ENCODE measurements at places on chromosomes 3 and 15.
A peak's percentile ranks its signal among the peaks of the same experiment; 100 is the strongest.

DNA sequence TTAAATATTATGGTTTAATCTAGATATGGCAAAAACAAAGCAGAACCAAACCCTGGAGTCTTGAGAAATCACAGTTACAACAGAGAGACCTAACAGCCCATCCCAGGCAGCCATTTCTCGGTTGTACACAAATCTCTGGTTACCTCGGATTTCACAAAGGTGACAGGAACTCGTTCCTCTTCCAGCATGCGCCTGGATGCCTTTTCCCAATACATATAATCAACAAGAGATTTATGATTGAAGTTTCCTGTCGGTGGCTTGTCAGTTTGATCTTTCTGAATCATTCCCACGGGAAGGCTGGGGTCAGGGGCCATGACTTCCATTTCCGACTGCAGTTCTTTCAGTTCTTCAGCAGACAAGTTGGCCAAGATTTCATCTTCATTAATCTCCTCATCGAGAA, 445 bp downstream of the LMOD3 start:
- DNase-seq = no peak

DNA sequence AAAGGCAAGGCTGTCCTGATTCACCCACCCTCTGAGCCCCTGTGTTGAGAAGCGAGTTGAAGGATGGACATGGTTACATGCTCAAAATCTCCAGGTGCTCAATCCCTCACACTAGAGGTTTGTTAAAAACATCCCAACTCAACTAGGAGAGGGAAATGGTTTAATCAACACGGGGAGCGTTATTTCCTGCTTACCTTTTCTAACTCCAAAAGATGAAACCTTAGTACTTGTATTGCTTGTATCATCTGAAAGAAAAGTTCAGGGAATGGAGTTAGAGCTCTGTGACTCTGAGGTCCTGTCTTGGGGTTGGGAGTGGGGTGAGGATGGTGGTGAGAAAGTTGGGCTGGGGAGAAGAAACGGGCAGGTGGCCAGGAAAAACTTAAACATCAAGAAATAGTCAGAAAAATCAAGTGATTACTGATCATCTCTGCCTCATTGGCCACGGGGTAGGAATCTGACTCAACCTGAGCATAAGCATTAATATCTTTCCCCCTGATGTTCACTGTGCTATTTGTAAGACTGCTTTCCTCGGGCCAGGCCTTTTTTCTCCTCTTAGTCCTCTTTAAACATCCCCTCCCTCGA, 5.9 kb downstream of the MEIS2 start:
- DNase-seq = no peak

- DNase-seq = peak; percentile 56
Measured at GRCh38 chr3:48750856-48751255, 33.8 kb upstream of the IP6K2 start.

GRCh38 chr15:68646156-68646555, 67.4 kb downstream of the CORO2B start:
- DNase-seq = peak; percentile 57

GRCh38 chr15:32936283-32936918, 218.6 kb downstream of the GREM1 start:
- peak; percentile 21 for DNase-seq

DNA sequence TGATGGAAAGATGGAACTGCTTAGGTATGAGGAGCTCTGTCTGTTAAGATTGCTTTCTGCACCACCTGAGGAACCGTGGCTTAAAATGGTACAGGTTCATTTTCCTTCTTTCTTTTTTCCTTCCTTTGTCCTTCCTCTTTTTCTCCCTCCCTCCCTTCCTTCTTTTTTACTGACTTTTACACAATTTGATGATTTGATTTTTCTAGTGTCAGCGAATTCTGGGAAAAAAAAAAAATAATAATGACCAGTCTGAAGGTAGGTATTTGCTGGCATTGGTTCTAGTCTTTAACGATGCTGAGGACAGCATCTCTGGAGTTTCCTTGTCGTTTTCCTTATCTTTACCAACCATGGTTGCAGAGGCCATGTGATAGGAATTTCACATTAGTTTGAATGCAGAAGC, 613.5 kb downstream of the EDEM1 start:
- DNase-seq = no peak

DNA sequence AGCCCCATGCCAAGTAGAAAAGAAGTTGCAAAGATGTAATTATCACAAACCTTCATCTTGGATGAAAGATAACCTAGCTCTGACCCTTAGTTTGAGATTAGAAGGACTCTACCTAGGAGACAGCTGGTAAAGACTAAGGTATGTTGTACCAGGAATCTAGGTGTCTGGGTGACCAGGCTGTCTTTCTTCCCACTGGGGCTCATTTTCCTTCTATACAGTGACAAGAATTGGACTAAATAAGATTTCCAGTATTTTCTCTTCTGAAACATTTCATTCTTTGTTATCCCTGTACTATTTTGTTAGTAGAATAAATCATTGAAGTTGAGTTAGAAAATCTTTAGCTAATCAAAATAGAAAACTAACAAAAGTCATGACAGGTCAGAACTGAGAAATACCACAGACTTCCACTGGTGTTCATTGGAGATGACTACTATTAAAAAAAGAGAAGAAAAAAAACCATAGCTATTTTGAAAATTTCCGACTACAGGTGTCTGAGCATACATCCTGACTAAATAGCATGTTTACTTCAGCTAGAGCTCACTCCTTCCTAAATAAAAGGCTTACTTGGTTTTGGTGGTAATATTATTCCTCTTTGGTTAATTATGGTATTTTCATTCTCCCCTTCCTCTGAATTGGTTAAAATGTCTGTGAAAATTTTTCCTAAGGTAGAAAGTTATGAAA, 10.1 kb downstream of the TGFBR2 start:
- DNase-seq = no peak

DNA sequence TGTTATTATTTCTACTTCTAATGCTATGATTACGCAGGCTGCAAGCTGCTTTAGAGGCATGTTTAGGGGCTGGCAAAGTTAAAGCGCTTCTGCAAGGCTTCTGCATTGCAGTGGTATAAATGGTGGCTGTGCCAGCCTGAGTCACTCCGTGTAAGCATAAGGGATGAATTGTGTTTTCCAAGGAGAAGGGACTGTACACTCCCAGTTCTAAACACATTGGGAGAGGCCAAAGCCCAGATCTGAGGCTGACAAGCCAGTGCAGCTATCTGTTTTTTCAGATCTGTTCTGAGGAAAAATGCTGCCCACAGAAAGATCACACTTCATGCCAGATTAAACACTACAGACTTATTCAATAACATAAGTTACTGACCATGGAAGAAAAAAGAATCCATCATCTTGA, 83.8 kb downstream of the PRICKLE2 start:
- no peak for DNase-seq

DNA sequence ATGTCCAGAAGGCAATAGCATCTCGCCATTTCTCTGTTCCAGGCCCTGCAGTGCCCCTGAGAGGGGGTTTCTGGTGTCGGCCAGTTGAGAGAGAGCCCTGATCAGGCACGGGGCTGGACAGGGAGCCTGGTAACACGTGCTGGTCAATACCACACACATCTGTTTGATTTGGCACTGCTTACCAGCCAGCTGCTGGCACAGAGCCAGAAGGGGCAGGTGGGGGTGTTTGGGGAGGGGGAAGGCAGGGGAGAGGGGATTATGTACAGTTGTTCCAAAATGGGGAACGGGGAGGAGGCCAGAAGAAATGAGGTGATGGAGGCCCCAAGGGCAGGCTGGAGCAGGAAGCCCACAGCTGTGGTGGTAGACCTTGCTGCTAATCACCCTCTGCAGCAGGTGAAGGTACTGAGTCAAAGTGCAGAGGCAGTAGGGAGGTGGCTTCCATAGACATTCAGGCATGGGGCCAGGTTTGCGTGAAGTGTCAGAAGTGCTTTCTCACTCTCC, 153.5 kb upstream of the LPP start:
- no peak for DNase-seq

DNA sequence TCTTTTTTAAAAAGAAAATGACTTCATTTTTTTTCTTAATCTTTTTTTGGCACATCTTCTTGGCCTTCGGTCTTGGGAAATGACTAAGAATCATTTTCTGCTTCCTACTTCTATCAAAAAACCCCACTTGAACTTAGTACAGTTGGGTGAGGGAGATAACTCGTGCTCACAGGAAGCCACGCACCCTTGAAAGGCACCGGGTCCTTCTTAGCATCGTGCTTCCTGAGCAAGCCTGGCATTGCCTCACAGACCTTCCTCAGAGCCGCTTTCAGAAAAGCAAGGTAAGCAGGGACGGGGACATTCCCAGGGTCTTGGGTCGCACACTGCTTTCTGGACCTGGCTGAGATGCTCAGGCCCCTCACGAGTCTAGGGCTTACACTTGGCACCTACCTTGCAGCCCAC, at the start of gene CCR4:
CCR4 (plus strand) TSS at position 235 of the 402 bp plus-strand sequence. CDS start 1,779 bp downstream, outside the sequence.
- DNase-seq = peak; percentile 80

- no peak for DNase-seq
Measured at GRCh38 chr15:90609242-90610180, 79.8 kb downstream of the CRTC3 start.

DNA sequence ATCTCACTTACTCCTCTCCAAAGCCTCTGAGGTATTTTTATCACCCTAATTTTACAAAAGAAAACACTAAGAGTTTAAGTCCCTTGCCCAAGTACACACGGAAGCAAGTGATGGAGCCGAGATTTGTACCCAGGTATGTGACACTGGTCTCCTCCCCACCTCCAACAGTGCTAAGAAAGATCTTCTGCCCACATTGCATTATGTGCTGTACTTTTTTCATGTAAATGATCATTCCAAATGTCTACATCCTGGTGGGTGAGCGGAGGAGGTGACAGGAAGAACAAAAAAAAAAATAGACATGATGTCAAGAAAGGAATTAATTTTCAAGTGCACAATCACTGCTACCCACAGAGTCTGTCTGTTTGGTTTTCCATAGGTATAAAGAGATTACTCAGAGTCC, 694.1 kb downstream of the FHIT start:
- DNase-seq = no peak

DNA sequence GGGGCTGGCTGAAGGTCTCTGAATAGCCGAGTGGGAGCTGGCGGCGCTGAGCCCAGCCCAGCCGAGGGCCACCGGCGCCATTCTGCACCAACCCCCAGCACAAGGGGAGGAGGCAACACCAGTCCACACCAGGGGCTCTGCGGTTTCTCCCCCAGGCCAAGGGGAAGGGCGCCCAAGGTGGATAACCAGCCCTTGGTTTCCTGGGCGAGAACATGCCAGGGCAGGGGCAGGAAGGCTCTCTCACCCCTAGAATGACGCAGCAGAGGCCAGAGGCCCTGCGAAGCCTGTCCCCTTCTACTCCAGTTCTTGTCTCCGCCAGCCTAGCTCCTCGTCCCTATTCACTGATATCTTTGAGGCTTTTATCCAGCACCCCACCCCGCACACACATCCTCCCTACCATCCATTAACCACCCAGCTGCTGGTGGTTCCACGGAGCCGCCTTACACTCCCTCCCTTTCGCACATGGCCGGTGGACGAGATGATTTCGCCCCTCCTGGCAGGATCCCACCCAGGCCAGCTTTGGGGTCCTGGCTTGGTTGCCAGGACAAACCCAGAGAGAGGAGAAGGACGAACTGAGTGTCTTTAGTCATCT, 1.3 kb downstream of the RBPMS2 start:
- no peak for DNase-seq

GRCh38 chr3:126129398-126129891, 45.5 kb upstream of the SLC41A3 start:
- peak; percentile 48 for DNase-seq

- no peak for DNase-seq
Measured at GRCh38 chr3:141840737-141841544, 35.5 kb upstream of the ATP1B3 start.

- DNase-seq = no peak
Measured at GRCh38 chr15:70833861-70834765, 19.8 kb downstream of the LARP6 start.

DNA sequence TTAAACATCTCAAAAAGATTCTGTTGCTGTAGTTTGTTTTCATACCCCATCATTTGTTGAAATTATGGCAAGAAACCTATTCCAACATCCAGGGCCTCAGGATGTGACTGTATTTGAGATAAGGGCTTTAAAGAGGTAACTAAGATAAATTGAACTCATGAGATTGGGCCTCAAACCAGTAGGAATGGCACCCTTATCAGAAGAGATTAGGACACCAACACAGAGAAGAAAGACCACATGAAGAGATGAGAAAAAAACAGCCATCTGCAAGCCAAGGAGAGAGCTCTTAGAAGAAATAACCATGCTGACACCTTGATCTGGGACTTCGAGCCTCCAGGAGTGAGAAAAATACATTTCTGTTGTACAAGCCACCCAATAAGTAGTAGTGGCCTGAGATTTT, 157.7 kb downstream of the CGGBP1 start:
- no peak for DNase-seq

DNA sequence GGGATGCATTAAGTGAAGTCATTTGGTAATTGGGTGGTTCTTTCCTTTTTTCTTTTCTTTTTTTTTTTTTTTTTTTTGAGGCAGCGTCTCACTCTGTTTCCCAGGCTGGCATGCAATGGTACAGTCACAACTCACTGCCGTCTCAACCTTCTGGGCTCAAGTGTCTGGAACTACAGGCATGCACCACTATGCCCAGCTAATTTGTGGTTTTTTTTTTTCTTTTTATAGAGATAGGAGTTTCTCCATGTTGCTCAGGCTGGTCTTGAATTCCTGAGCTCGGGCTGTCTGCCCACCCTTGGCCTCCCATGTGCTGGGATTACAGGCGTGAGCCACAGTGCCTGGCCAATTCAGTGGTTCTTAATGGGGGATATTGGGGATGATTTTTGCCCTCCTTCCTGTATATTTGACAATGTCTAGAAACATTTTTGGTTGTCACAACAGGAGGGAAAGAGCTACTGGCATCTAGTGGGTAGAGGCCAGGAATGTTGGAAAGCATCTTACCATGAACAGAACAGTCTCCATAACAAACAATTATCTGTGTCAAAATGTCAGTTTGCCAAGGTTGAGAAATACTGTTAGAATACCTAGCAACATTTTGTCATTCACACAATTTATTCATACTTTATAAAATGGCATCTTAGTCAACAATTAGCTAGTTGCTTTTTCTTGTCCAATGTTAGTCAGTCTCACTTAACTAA, 79.4 kb upstream of the CNTN3 start:
- DNase-seq = no peak

- DNase-seq = no peak
Measured at GRCh38 chr3:186922224-186922623, 8.1 kb upstream of the ST6GAL1 start.

DNA sequence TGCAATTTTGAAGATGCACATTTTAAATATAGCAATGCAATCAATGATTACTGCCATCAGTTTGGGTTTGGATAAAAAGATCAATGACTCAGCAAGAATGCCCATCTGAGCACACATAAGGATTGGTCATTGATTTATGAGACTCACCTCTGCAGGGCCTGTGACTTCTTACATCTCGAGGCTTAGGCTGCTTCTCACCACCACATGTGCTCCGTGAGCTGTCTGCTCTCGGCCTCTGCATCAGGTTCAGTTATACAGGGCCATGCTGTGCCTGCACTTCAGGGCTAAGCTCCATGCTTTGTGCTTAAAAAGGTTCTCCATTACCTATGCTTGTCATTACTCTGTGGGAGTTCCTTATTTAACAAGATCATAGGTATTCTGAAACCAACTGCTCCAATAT, 887.5 kb downstream of the DIPK2A start:
- DNase-seq = no peak

GRCh38 chr15:53758412-53758811, 1.1 kb downstream of the WDR72 start:
- DNase-seq = no peak

- peak; percentile 10 for DNase-seq
Measured at GRCh38 chr3:59364496-59364895, 314.7 kb upstream of the CFAP20DC start.
